ENCODE measurements at places on chromosomes 5 and 9.

GRCh38 chr5:154447089-154447725, 1.4 kb downstream of the SAP30L start:
- no peaks in the 10 kb centered on the region for H3K27me3 ChIP-seq
- peak overlapping the region; percentile 78 for H3K4me3 ChIP-seq
- peak overlapping the region; percentile 20 for H3K27ac ChIP-seq
- H3K4me1 ChIP-seq = peaks cover 38% of the 10 kb centered on the region
- DNase-seq = peak; percentile 11

DNA sequence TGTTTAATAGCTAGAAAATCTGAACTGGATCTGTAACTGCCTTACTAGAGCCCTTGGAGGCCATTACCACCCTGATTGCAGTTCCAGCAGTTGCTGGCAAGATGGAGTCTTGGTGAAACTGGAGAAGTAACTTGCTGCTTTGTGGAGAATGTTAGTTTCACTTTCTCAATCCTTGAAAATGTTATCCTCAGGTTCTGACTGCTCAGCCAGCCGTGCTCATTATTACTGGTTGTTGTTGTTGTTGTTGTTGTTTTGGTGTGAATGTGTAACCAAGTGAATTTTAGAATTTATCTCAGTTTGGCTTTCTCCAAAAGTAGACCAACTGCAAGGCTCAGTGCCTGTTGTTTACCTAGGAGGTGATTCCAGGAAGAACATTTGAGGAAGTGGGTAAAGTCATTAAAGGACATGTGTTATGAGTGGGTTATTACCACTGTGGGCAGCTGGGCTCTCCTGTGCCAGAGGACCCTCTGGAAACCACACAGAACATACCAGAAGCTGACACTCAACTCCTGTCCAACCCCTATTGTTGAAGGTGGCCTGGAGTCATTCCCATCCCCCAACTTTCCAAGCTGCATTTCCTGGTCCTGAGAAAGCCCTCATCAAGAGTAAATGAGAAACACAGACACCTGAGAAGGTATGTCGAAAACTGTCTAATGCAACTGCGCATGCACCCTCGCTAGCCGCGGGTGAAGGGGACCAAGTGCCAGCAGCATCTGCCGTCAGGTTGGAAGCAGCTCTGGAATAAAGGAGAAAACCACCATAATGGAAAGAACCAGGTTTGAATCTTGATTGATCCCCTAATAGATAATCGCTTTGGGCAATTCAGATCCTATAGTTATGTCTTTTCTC, 111.6 kb downstream of the CMYA5 start:
- no peaks in the 10 kb centered on the region for H3K27me3 ChIP-seq
- no peak for DNase-seq
- no peak overlapping the region for H3K4me3 ChIP-seq
- no peaks in the 10 kb centered on the region for H3K36me3 ChIP-seq
- H3K4me1 ChIP-seq = peaks cover 14% of the 10 kb centered on the region

DNA sequence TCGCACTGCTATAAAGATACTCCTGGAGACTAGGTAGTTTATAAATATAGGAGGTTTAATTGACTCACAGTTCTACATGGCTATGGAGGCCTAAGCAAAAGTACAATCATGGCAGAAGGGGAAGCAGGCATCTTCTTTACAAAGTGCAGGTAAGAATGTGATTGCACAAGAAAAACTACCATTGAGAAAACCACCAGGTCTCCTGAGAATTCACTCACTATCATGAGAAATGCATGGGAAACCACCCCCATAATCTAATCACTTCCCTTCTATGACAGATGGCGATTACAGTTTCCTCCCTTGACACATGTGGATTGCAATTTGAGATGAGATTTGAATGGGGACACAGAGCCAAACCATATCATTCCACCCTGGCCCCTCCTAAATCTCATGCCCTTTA, 121.2 kb upstream of the ST8SIA4 start:
- H3K27ac ChIP-seq = no peak overlapping the region
- H3K4me1 ChIP-seq = no peaks in the 10 kb centered on the region
- no peak overlapping the region for H3K4me3 ChIP-seq
- H3K27me3 ChIP-seq = no peaks in the 10 kb centered on the region
- H3K36me3 ChIP-seq = no peaks in the 10 kb centered on the region

GRCh38 chr9:31969552-31969951, 414.9 kb upstream of the ACO1 start:
- H3K27ac ChIP-seq = no peak overlapping the region
- DNase-seq = no peak
- no peaks in the 10 kb centered on the region for H3K4me1 ChIP-seq
- no peaks in the 10 kb centered on the region for H3K27me3 ChIP-seq
- no peak overlapping the region for H3K4me3 ChIP-seq

GRCh38 chr5:58542709-58543108, 40.2 kb upstream of the RAB3C start:
- H3K4me1 ChIP-seq = no peaks in the 10 kb centered on the region
- no peak overlapping the region for H3K4me3 ChIP-seq
- H3K36me3 ChIP-seq = no peaks in the 10 kb centered on the region
